ENCODE measurements at places on chromosomes 2 and 18.
A peak's percentile ranks its signal among the peaks of the same experiment; 100 is the strongest.

DNA sequence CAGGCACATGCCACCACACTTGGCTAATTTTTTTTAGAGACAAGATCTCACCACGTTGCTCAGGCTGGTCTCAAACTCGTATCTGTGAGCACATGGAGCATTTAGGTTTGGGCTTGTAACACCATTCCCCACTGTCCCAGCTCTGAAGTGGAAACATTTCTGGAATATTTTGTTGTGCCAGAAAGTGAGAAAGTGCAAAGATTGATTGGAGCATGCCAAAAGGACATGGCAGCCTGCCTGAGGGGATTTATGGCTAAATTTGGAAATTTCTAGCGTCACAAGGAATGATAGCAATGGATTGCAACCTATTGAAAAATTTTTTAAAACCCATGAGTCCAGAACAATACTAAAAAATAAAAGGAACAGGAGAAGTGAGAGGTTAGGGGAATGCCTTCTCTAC is 136.8 kb downstream of the ESCO1 start:
- peaks cover 42% of the 10 kb centered on the region for H3K27me3 ChIP-seq
- no peak overlapping the region for H3K4me3 ChIP-seq
- H3K4me1 ChIP-seq = peaks cover 3% of the 10 kb centered on the region
- DNase-seq = no peak
- no peaks in the 10 kb centered on the region for H3K36me3 ChIP-seq
- H3K27ac ChIP-seq = no peak overlapping the region

DNA sequence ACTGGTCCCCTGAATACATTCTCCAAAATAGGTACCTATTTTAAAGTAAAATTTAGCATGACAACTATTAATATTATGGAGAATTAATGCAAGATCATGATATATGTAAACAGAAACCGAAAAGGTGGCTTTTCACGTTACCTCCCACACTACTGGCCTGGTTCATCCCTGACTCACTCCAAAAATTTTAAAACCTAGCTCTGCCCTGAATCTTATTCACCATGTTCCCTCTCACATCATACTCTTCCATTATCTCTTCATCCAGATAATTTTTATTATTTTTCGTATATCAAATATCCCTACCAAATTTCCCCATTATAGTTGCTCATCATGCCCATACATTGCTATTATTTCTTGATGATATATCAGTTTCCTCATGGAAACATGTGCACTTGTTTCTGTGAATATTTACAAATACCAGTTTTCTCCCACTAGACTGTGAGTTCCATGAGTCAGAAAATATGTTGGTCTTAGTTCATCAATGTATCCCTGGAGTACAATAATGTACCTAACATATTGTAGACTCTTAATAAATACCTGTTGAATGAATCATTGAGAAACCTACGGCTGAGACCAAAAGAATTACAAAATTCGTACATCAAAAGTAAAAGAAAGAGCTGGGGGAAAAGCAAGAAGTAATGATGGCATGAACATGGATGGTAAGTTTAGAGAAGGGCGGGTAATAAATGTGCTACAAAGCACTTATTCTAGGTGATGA is 360.1 kb upstream of the CHAC2 start:
- H3K27ac ChIP-seq = no peak overlapping the region
- no peak for DNase-seq
- H3K27me3 ChIP-seq = no peaks in the 10 kb centered on the region

GRCh38 chr18:63237881-63238692 is 81.5 kb downstream of the BCL2 start:
- peaks cover 33% of the 10 kb centered on the region for H3K4me1 ChIP-seq
- no peak for DNase-seq
- peak overlapping the region; percentile 55 for H3K4me3 ChIP-seq
- peak overlapping the region; percentile 89 for H3K27ac ChIP-seq

DNA sequence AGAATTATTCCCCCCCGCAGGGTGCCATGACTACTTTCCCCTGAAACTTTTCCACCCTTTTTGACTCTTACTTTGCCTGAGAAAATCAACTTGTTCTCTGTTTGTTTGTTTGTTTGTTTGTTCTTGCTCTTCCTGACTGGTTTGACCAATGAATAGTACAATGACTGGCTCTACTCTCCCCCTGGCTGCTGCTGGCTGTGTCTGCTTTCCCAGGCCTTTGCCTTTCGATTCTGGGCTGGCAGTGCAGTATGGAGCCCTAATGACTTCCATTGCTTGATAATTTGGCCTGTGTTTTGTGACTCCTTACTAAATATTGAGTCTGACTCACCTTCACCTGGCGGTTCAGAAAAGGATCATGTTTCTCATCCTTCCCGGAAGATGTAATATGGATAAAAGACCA is 241.1 kb downstream of the TMEM182 start:
- H3K4me1 ChIP-seq = no peaks in the 10 kb centered on the region
- no peak overlapping the region for H3K27ac ChIP-seq
- no peaks in the 10 kb centered on the region for H3K27me3 ChIP-seq

GRCh38 chr2:102000813-102001766 is 9.3 kb downstream of the IL1R2 start:
- no peak overlapping the region for H3K27ac ChIP-seq
- no peaks in the 10 kb centered on the region for H3K4me1 ChIP-seq
- H3K36me3 ChIP-seq = no peaks in the 10 kb centered on the region
- H3K27me3 ChIP-seq = peaks cover 31% of the 10 kb centered on the region

- H3K27ac ChIP-seq = no peak overlapping the region
- peaks cover 8% of the 10 kb centered on the region for H3K4me1 ChIP-seq
- no peaks in the 10 kb centered on the region for H3K36me3 ChIP-seq
- peak; percentile 81 for DNase-seq
Observed at GRCh38 chr2:238596571-238597551, 170.1 kb downstream of the ASB1 start.
